ENCODE measurements at places on chromosomes 2 and 18. TPM values are rescaled to one million over a fixed set of nuclear protein-coding genes. Genes with fewer than 3 reads are reported as not detected.

The BCL2 gene
- 11.0 TPM for total RNA-seq

The TXNDC2 gene
- total RNA-seq, result 0.12 TPM

The DNAH7 gene
- total RNA-seq, result 9.2 TPM

The ANKRD62 gene
- total RNA-seq, result 0.27 TPM

The CDH19 gene
- total RNA-seq, result 1.2 TPM

The DSC3 gene
- 0.24 TPM for total RNA-seq

DNA sequence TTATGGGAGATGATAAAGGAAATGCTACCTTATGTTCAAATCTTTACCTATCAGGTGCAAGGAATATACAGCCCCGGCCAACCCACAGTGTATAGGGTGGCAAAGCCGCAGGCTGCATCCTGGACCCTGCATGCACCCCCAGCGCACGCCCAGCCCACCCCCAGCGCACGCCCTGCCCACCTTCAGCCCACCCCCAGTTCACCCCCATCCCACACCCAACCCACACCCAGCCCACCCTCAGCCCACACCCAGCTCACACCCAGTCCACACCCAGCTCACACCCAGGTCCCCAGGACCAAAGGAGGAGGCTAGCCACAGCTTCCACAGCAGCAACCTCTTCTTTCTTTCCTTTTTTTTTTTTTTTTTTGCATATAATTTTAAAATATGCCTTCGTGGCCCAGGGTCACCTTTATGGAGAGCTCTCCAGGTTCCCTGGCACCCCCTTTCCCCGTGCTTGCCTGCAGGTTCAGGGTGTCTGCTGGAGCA lies 120.9 kb downstream of the PTGR3 start:
- no peak for DNase-seq

- DNase-seq, result no peak
Observed at GRCh38 chr18:58132595-58133261, 88.7 kb downstream of the NEDD4L start.

- DNase-seq, result no peak
Observed at GRCh38 chr2:128354726-128355470, 36.2 kb upstream of the HS6ST1 start.

- DNase-seq, result peak; percentile 65
Observed at GRCh38 chr18:32019251-32019948, 775 bp downstream of the RNF125 start.

GRCh38 chr2:210917465-210917864 lies 361.1 kb downstream of the CPS1 start:
- no peak for DNase-seq

GRCh38 chr18:23939896-23940295 lies 74.7 kb upstream of the TTC39C start:
- DNase-seq, result no peak

- no peak for DNase-seq
Observed at GRCh38 chr2:161384864-161385263, 31.2 kb upstream of the TBR1 start.

DNA sequence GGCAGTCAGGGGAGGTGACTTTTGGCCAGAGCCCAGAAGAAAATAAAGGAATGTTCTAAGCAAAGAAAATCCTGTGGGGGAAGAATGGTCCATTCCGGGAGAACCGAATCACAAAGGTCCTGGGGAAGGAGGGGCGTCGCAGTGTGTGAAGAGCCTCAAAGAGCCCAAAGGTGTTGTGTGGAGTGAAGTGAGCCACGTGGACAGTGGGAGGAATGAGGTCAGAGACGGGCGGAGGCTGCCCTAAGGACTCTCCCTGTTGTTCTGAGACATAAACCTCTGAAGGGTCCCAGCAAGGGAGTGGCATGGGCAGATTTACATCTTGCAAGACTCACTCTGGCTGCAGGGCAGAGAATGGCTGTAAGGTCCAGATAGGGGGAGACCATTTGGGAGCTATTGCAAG lies 91.3 kb upstream of the SEC11C start:
- DNase-seq, result no peak

- DNase-seq, result no peak
Observed at GRCh38 chr2:227479865-227480475, 8.0 kb downstream of the AGFG1 start.

- no peak for DNase-seq
Observed at GRCh38 chr2:188345020-188345419, 53.3 kb downstream of the GULP1 start.

- DNase-seq, result no peak
Observed at GRCh38 chr2:128702616-128703015, 383.9 kb upstream of the HS6ST1 start.

- DNase-seq, result no peak
Observed at GRCh38 chr2:126638746-126639145, 17.2 kb upstream of the GYPC start.

DNA sequence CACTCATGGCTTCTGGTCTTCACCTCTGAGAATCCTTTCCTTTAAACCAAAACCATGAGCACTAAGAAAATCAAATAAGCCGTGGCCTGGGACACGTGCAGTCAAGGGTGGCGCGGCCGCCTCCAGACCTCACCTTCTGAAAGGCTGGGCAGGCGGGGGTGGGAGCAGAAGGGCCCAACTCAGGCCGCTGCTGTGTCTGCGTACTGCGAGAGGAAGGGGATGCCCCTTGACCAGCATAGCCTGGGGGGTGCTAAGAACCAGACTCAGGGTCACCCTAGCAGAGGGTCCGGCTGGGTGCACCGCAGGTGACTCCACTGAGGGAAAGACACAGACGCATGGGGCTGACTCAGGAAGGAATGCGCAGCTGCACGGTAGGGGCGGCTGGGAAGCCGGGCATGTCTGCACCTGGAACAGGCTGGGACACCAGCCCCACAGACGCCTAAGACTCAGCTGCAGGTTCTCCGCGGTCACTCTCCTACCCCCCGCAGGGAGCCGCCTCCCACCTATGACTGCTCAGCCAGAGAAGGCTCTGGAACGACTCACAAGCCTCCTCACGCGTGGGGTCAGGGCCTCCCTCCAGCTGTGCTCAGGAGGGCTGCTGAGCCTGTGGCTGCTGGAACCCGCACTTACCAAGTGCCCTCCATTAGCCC lies 432.4 kb upstream of the MYT1L start:
- no peak for DNase-seq

- DNase-seq, result no peak
Observed at GRCh38 chr2:168641636-168642035, 160.8 kb upstream of the NOSTRIN start.

- no peak for DNase-seq
Observed at GRCh38 chr18:27075828-27076227, 109.3 kb downstream of the CHST9 start.
